Stimulated activated CD4-positive, alpha-beta T cell treated with anti-CD3 and anti-CD28 coated beads, Interleukin-4, amount 100 ng/mL, for 4 hours (primary cell): ENCODE measurements at places on chromosomes 3 and 15.

DNA sequence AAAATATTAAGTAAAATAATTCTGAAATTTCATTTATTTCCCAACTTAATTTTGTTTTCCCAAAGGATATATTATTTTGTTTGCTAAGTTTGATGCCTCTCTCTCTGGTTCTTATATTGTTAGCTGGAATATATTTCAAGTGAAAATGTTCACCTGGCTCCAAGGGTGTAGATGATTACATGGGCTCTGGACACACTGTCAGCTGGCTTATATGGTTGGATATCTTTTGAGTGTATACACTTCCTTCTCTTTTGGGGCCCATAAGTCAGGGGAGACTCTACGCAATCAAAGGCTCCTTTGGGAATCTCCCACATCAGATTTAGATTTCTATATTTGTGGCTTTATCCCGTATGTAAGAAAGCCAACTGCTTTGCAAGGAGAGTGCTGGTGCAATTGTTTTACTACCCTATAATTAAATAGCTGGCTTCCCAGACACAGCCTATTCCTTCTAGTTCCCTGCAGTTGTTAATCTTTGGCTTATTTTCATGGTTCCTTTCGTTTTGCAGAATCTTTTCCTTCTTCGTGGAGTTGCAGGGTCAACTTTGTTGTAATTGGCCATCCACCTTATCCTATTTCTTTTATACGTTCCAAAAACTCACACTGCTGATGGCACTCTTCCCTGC, 225.7 kb downstream of the DPH6 start:
- no peak for DNase-seq

DNA sequence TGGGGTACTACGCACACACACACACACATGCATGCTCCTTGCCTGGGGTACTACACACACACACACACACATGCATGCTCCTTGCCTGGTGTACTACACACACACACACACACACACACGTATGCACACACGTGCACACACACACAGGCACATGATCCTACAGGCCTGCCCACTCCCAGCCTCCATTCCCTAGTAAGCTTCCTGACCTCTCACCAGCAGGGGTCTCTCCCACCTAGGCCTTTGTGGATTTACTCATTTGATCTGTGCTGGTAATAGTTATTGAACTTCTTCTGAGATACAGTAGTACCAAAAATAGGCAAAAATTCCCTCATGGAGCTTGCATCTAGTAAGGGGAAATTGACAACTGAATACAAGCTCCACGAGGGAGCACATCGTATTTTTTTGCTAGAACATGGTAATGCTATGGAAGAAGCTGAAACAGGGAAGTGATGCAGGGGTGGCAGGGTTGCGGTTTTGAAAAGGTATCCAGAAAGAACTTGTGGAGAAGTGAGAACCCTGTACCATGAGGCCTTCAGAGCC, 19.1 kb downstream of the TTC21A start:
- DNase-seq = no peak

GRCh38 chr3:131892331-131892730, 142.5 kb downstream of the CPNE4 start:
- no peak for DNase-seq

DNA sequence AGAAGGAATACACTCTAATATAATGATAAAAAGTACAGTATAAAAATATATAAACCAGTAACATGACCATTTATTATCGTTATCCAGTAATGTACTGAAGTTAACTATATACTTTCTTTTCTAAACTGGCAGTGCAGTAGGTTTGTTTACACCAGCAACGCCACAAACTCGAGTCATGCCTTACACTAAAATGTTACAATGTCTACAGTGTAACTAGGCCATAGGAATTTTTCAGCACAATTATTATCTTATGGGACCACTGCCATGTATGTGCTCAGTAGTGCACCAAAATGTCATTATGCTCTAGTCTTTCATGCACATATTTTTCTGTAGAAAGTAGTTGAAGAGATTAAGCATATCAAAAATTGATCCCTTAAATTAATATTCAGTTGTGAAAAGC, 609.8 kb upstream of the BCHE start:
- DNase-seq = no peak

- DNase-seq = no peak
These were observed 91.8 kb downstream of the LARS2 start for GRCh38 chr3:45480218-45480617.

- no peak for DNase-seq
These were observed 25.1 kb upstream of the ZKSCAN7 start for GRCh38 chr3:44529927-44530326.

GRCh38 chr3:64815195-64815631, 127.4 kb upstream of the ADAMTS9 start:
- no peak for DNase-seq

DNA sequence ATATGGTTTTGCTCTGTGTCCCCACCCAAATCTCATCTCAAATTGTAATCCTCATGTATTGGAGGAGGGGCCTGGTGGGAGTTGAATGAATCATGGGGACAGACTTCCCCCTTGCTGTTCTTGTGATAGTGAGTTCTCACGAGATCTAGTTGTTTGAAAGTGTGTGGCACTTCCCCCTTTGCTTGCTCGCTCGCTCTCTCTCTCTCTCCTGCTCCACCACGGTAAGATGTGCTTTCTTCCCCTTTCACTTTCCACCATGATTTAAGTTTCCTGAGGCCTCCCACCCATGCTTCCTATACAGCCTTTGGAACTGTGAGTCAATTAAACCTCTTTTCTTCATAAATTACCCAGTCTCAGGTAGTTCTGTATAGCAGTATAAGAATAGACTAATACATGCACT, 60.7 kb downstream of the GSK3B start:
- DNase-seq = no peak

GRCh38 chr15:22253676-22254408, 173.5 kb downstream of the OR4M2 start:
- no peak for DNase-seq

- no peak for DNase-seq
These were observed 8.7 kb upstream of the PCSK6 start for GRCh38 chr15:101498076-101498716.

- DNase-seq = no peak
These were observed 12.2 kb downstream of the ZDHHC3 start for GRCh38 chr3:44963571-44964325.

DNA sequence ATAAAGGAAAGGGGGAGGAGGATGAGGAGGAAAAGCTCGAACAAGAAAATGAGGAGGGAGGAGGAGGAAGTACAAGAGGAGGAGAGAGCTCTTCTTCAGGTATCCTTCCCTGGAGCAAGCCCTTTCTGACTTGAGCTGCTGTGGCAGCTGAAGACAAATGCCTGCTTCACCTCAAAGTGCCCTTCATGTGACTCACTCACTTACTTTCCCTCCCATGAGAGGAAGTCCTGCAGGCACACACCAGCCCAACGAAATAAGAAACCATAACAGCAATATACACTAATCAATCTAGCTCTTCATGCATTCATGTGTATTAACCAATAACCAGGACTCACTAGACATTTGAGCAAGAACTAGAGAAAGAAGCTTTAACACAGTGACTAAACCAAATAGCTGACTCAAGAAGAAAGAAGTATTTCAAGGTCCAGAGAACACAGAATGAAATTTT, 251.9 kb downstream of the IGSF11 start:
- no peak for DNase-seq

DNA sequence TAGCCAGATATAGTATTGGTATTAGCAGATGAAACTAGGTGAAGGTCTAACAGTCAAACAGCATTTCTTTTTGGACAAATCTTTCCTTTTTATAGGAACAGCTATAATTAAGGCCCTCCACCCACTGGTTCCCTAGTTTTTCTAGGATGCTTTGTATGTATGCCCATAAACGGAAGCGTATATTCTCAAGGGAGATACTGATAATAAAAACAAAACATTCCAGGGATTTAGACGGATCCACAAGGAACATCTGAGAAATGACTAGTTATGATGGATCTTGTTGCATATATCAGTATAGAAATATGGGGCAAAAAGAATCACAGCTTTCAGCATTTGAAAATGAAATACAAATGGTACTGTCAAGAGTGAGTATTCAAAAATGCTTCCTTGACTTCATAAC, 22.5 kb downstream of the LRRC28 start:
- no peak for DNase-seq

GRCh38 chr3:5663601-5664000, 476.1 kb downstream of the EDEM1 start:
- no peak for DNase-seq

DNA sequence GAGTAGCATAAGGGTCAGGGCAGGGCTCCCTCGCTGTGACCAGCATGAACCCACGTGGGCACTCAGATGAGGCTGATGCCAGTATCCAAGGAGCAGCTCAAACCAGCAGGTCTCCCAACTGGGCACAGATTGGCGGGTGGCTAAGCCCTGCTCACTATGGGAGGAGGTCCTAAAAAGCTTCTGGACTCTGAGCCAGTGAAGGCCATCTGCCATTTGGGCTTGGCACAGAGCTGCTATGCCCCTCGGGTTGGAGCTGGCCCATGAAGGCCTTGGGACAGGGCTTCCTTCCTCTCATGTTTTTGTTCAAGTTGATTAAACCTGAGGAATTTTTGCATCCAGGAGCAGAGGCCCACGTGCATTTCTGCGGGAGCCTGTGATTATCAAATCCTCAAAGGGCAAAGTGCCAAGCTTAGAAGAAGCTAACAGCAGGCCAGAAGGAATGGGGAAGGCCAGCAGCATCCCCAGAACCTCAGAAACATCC, 4.3 kb upstream of the STRA6 start:
- DNase-seq = no peak

- DNase-seq = no peak
These were observed 43.8 kb downstream of the GABRB3 start for GRCh38 chr15:26729030-26729429.

DNA sequence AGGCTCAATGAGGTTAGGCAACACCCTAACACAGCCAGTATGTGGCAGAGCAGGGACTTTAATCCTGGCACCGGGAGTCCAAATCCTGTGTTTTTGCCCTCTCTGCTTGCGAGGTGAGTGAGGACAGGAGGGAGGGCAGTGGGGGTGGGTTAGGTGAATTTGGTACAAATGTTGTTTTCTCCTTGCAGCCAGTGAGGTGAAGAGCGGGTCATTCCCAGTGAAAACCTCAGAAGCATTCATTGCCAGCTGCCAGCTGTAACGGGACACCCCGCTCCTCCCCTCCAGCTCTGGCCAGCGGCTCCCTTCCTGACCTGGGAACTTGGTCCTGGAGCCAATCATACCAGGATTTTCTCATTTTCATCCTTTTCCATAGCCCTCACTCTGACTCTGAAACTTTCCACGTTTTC, 45.7 kb upstream of the RAB6B start:
- no peak for DNase-seq

DNA sequence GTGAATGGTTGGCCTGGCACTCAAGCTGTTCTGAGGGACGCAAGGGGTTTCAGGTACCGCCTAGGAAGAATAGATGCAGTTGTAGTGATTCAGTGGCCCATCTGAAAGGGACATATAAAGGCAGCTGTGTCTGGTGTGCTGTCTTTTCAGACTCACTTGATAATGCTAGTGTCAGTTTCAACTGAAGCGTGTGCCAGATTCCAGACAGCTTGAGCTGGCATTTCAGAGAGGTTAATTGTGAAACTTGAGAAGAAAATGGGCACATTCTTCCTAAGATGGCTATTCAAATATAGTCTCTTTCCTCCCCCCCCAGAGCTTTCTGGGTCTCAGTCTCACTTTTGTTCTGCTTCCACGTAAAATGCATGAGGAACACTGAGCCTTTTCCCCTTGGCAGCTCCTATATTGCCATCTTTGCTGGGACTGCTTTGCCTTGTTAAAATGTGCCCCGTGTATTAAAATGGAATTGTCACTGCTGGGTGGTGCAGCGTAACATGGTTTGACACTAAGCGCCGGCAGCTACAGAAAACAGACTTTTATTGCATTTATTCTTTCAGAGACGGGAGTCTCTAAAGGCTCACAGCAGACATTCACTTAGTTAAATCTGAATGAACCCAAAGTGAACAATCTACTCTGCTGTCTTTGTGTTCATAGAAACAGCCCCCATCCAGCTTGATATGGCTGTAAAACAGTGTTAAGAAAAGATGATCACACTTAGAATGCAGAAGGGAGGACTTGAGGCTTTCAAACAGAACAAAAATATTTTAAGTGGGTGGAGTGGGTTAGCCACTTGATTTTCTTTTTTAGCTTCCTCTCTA, 478.7 kb downstream of the RBMS3 start:
- DNase-seq = no peak

DNA sequence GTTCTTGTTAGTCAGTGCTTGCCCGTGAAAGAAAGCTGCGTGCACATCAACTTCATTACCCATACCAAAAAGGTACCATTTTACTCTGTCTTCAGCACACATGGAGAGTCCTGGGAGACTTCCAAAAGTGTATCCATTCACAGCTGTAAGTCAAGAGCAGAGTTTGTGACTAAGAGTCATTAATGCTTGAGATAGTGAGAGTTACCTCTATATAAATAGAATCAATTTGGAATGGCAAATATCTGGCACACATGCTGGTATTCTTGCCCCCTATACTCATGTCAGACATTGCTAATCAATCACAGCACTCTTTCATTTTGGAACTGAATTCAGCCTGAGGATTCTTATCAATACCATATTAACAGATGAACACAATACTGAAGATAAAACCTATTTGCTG, 14.2 kb downstream of the CP start:
- DNase-seq = no peak

DNA sequence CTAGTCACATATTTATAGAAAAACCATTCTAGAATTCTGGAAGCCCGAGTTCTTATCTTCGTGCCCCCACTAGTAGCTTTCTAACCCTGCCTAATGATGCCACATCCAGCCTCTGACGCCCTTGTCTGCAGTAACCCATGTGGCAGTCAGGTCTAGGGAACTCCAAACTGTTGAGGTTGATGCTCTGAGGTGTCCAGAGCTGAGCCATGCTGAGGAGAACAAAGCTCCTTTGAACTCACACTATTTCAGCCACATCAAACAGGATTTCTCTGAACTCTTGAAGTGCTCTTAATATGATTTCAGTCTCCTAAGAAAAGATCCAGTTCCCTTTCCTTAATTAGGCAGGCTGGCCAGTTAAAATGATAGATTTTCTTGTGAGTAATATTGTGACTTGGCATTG, 150.5 kb upstream of the ST8SIA2 start:
- no peak for DNase-seq

DNA sequence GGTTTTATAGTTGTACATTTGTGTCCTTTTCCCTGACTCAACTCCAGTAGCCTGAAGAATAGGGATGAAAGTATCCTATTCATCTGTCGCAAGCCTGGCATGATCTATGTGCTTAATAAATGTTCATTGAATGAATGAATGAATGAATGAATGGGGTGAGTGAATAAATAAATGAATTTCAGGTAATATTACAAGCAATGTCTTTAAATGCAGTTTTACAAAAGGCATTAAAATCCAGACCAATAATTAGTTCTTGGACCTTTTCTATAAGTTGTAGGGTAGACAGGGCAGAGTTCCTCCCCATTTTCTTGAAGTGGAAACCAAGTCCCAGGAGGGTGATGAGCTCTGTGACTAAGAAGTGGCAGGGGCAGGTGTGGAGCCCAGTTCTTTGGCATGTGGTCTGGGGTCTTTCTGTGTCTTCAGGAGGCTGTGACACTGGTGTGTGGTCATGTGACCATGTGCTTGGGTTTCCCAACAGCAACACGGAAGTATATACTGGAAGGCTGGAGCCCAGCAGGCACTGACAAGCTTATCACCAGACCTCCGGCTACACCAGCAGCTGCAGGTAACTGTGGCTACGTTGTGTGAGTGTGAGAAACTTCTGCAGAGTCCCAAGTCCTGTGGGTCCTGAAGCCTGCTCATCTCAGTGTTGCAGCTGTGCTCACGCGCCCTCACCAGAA, 18.3 kb downstream of the XYLB start:
- DNase-seq = no peak
